ENCODE measurements at places on chromosomes 3 and 15.

DNA sequence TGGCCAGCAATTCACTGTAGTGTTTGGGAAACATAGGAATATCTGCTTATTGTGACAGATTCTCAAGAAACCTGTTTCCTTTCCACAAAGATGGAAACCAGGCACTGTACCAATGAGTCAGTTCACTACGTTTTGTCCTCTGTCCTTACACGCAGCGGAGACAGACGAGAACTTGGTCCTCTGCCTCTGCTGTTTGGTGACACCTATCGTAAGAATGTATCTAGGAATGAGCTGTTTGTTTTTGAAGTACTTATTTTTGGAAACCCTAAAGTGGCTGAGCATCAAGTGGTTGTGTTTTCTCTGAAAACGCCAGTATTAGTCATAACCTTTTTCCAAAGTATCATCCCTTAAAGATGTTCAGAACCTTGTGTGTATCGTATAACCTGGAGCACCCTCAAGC, 93.0 kb downstream of the PGPEP1L start:
- DNase-seq, result no peak

- DNase-seq, result no peak
These were observed 99.3 kb upstream of the CHRNA7 start for GRCh38 chr15:31930967-31931366.

DNA sequence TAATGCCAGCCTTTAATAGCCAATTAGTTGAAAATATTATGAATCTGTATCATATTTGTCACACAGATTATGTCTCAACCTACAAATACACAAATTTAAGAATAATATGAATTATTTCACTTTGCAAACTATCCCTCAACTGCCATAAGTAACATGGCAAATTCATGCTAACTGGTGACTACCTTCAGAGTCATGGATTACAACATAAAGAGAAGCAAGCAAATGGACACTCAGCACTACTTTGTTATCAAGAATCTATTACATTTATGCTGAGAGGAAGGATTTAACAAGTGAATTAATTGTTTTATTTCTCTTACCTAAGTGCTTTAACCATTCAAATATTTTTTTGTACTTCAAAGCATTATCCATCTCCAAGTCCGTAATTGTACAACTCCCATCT, 103.1 kb upstream of the BCL6 start:
- no peak for DNase-seq

DNA sequence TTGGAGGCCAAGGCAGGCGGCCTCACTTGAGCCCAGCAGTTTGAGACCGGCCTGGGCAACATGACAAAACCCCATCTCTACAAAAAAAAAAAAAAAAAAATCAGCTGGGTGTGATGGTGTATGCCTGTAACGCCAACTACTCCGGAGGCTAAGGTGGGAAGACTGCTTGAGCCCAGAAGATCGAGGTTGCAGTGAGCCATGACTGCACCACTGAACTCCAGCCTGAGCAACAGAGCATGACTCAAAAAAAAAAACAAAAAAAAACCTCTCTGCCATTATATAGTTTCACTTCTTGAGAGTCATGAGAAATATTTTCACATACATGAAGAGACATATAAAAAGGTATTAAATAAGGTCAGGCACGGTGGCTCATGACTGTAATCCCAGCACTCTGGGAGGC, 45.9 kb upstream of the CP start:
- no peak for DNase-seq

DNA sequence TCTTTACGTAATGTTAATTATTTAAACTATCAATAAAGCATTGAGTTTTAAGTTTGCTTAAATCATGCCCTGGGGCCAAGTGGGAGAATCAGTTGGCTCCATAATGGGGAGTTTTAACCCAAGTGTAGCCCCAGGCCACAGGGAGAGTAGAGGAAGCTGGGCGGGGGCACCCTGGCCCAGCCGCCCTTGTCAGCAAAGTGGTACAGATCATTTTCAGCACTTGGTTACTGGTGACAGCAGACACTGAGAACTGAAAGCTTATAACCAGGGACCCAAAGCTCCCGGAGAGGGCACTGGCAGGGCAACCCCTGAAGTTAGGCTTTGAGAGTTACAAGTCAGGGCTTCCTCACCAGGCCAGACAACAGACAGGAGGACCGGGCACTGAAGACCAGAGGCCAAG, 90.6 kb downstream of the SEMA5B start:
- no peak for DNase-seq

GRCh38 chr3:155656466-155656865, 88.4 kb downstream of the PLCH1 start:
- DNase-seq, result no peak

DNA sequence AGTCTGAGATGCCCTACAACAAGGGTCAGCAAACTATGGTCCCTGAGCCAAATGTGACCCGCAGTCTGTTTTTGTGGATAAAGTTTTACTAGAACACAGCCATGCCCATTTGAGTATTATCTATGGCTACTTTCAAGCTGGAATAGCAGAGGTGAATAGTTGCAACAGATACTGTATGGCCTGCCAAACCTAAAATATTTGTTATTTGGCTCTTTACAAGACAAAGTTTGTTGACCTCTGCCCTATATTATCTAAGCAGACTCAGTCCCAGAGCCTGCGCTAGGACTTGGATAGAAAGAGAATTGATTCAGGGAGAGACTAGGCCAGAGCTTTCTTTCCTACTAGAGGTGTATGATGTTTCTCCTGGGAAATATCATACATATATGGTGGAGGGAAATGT, 81.7 kb upstream of the NMNAT3 start:
- no peak for DNase-seq

DNA sequence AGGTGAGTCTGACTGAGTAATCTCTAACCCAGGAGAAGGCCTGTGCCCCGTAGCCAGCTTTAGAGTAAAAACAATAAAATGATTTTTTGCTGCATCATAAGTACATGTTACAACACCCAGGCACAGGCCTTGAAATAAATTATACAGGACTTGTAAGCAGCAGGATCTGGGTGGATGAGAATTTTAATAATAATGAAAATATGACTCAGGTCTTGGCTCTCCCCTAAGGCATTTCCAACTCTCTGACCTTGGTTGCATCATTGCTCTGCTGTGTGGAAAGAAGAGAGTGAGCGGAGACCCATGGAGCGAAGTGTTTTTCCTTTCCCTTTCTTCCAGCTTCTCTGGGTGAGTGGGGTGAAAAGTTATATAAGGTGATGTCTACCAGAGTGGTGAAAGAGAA, 44.6 kb downstream of the EOMES start:
- DNase-seq, result no peak

- DNase-seq, result peak; percentile 60
These were observed 33.0 kb upstream of the TEX264 start for GRCh38 chr3:51637941-51638471.

GRCh38 chr15:92178911-92179310, 214.8 kb upstream of the ST8SIA2 start:
- no peak for DNase-seq

DNA sequence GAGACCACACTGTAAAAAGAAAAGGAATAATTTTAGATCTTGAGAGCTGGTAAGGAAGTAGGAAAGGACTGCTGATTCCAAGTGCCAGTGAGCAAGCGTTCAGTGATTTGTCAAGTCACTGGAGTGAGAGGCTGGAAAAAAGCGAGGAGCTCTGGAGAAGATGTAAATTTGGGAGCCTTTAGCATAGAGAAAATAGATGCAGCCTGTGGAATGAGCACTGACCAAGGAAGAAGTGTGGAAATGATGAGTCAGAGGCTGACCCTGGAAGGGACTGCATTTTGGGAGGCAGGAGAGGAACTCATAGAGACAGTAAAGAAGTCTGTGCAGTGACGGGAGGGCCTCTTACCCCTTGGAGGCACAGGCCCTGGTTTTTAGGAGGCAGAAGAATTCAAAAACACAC, 17.1 kb upstream of the ABTB1 start:
- DNase-seq, result no peak

GRCh38 chr15:72077950-72078349, 40.0 kb downstream of the MYO9A start:
- no peak for DNase-seq

DNA sequence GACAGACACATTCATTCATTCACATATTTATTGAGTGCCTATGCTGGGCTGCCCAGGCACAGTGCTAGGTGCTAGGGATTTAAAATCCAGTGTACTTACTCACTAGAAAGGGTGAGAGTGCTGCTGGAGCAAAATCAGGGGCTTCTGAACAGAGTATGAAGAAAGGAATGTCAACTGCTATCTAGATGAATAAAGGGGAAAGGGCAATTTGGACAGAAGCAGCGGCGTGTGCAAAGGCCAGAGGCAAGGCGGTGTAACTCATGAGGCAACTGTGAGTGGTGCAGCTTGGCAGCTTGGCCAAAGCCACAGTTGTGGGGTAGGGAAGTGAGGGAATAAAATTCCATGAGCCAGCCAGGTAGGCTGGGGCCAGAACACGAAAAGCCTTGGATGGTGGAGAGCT, 76.7 kb downstream of the RAD18 start:
- no peak for DNase-seq

DNA sequence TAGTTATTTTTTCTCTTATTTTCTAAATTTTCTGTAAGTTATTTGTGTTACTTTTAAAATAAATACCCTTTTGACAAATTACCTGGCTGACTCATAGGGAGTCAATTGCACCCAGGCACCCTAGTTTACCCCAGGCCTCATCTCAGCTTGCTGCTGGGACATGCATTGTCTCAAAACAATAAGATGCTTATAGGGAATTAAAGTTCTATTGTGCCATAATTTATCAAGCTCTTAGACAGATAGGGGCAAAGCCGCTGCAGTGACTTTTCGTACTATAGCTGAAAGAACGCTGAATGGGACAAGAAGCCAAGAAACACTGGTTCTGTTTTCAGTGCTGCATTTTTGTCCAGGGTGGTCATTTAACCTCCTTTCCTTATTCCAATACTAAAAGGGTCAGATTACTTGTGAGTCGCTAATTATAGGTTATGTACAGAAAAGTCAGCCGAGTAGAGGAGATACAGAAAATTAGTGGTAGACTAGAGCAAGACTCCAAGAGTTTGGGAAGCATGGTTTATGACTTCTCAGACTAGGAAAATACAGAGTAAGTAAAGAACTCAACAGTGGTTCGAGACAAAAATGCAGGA, 50.3 kb downstream of the EXD1 start:
- DNase-seq, result no peak

GRCh38 chr3:51945031-51945840, 3.1 kb downstream of the PARP3 start:
- no peak for DNase-seq

DNA sequence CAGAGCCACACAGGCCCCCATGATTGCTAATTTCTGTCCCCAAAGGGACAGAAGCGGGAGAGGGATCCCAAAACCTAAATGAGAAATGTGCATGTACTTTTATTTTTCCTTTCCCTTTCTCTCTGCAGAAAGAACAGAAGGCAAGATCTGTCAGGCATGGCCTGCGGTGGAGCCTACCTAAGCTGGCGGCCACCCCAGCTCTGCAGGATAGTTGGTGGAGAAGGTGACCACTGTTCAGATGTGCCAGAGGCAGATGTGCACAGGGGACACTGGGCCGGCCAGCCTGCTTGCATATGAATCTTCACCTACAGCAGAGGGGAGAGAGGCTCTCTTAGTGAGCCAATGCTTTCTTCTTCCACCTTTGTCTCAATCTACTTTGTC, 2.1 kb upstream of the AMOTL2 start:
- no peak for DNase-seq

DNA sequence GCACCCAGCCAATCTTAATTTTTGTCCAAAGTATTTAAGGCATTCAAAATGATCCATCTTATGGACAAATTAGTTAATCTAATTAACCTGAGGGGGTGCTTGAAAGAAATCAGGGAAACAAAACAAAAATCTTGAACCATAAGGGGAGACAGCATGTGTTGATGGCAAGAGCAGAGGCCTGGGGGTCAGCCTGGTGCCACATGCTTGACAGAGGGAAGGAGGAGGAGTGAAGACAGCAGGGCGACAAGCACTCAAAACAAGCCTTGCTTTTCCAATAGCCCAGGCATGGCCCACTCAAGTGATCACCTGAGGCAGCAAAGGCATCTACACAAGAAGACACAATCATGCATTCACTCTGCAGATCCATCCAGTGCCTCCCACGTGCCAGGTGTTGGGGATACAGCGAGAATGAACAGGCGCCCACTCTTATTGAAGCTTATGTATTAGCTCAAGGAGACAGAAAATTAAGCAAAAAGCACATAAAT, 25.0 kb upstream of the MGLL start:
- DNase-seq, result no peak

DNA sequence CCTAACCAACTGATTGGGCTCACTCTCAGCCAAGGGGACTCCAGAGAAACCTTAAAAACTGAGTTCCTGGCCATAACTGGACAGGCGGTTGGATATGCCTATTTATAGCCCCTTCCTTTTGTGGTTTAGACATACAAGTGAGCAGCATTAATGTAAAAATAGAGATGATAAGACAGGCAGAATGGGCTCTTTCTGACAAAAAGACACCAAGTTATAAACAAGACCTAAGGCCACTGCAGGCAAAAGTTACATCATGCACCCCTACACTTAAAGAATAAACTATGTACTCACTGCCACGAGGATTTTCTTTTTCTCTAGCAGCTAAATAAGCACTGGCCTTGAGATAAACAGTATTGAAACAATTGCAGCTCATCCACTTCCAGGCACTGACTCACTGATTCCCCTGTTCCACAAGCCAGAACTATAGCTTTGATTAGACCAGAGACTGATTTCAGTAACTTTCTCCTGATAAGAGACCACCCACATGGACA, 30.1 kb downstream of the SUCNR1 start:
- DNase-seq, result no peak

DNA sequence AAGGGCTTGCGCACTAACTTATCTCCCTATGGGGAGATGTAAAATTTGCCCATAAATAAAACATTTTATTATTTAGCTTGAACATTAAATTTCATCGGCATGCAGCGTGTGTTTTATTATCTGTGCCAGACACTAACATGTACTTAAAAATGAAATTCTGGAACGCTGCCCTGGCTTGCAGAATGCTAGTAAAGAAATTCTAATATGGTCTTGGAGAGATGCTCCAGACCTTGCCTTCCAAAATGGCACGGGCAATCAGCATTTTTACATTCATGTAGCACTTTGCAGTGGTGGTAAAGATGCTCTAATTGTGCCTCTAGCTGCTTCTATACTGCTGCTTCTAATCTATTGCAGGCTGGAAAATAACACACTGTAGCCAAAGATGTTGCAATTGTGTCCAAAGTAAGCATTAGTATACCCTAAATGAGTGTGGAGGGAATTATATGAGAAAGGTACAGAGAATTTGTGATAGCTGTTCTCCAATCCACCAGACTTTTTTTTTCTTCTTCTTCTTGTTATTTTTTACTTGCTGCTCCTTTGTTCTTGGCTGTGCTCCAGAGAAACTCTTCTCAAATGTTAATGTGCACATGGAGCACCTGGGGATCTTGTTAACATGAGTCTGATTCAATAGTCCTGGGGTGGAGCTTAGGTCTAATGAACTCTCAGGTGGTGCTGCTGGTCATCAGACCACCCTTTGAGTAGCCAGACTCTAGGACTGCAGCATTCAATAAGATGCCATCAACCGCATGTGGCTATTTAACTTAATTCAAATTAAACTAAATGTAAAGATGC, 47.3 kb downstream of the CRABP1 start:
- no peak for DNase-seq

- DNase-seq, result no peak
These were observed 102.0 kb upstream of the PRICKLE2 start for GRCh38 chr3:64327100-64327804.
